ENCODE measurements at places on chromosomes 2 and 18. TPM values are rescaled to one million over a fixed set of nuclear protein-coding genes. Genes with fewer than 3 reads are reported as not detected.

DNA sequence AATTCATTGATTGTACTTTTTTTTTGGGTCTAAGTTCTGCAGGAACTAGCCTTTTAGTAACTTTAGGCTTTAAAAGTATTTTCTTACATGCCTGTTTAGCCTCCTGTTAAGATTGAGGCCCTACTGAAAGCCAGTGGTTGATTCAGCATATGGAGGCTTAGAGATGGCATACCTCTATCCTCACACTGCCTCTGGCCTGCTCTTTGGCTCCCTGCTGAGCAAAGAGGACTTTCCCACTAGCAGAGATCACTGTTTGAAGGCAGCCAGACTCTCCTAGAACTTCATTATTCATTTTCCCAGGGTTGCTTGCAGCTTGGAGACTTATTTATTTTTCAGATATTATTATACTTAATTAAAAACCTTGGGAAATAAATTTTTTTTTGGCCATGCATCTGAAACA, 405.6 kb upstream of the MEX3C start:
- no peak for DNase-seq

DNA sequence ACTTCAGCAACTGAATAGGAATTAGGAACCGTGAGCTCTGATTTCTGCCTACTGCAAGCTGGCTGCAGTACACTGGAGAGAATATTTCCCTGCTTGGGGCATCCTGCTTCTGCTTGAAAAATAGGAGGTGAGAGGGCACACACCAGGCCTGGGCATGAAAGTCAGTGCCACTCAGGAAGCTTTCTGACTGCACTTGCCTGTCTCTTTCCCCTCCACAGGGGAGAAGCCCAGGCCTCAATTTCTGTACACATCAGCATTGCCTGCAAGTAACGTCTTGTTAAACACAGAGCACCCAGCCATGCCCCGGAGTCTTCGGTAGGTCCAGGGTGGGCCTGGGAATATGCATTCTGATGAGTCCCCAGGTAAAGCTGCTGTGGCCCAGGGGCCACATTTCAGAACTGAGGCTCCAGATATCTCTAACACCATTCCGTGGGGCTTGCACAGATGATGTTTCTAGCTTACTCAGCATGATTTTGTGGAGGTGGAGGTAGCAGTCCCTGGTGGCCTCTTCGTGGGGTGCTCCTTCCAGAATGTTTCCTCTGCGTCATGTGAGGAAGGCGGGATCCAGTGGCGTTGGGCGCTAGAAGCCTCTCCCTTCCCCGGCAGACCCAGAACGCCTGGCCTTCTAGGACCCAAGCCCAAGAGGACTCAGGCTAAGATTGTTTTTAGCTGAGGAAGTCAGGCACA, 114.1 kb downstream of the ZBTB7C start:
- DNase-seq: no peak

The CFC1 gene
- total RNA-seq: not detected

DNA sequence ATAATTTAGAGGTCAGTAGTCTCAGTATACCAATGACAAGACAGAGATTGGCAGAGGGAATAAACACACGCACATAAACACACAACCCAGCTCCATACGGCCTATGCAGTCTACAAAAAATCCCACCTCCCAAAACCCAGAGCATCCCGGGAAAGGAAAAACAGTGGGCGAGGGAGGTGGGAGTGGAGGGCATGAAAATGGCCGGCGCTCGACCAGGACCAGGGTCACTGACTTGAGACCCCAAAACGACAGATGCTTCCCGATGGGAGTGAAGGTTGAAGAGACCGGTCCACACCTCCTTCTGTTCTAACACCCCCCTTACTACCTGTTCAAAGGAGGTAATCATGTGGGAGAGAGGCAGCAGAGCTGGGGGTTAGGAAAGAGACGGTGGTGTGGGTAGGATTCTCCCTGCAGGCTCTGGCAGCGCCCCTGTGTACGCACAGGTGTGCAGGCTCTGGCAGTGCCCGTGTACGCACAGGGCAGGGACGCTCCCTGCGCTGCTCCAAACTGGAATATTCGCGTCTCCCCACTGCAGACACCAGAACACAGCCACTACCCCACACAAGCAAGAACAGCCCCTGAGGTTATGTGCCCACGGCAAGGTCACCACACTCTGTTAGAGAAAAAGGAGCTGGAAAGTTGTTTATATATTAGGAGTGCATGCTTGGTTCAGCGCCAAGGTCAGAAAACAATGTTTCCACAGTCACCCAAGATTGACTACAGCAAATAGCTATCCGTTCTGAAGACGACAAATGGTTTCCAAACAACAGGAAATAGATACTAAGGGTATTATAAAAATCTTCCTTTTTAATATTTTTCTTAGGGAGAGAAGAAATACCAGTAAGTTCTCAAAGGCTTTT, 67.9 kb downstream of the EIPR1 start:
- DNase-seq: peak; percentile 27

The SLC5A7 gene
- not detected for total RNA-seq

The TNFAIP6 gene
- not detected for total RNA-seq

The ABCG8 gene
- not detected for total RNA-seq

- DNase-seq: no peak
These were observed 222.9 kb downstream of the KLHL29 start for GRCh38 chr2:23607925-23608324.

- DNase-seq: no peak
These were observed 93.4 kb downstream of the PPP1R1C start for GRCh38 chr2:182078988-182079602.

DNA sequence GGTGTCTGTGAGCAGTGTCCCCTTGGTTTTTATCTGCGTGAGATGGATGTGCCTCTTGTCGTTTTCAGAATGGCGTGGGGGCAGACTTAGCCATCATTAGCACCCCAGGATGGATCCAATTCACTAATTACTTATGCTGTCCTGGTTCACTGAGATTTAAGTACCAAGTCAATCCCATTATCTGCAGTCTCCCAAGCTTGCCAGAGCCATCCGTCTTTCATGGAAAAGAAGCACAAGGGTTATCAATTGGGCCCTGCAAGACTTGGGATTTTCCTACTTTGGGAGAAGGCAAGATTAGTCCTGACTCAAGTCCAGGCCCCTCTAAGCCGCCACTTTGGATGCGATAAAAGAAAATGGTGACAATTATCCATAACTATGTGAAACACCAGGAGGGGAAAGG, 404.0 kb downstream of the TMEM182 start:
- DNase-seq: no peak

GRCh38 chr2:100560216-100560830, 2.5 kb upstream of the PDCL3 start:
- DNase-seq: no peak

DNA sequence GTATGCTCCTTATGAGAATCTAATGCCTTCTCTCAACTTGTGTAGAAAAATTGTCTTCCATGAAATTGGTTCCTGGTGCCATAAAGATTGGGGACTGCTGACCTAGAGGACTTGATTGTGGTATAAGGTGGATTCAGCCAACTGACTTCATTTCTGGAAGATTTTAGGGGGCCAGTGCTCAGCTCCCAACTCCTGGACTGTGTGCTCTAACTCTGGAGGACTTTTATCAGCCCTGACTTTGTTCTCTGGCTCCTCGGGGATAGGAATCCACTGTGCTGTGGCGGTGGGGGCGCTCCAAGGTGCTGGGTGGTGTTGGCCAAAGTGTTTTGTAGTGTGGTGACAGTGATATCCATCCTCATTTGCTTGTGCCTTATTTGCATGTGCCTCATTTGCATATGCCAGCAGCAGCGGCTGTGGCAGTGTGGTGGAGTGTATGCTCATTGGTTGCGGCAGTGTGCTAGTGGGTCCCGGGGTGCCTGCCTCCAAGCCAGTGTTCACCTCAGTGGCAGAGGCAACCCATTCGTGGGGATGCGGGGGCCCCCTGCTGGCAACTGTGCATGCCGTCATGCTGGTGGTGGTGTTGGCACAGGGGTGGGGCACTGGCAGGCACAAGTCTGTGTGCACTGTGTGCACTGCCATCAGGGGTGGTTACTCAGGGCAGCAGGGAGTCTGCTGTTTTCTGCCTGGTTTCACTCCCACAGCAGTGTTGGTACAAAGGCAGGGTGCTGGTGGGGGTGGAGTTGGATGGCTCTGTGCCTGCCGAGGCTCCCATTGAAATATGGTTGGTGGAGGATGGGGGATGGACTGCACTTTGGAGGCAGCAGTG, 19.6 kb downstream of the EHBP1 start:
- DNase-seq: no peak

DNA sequence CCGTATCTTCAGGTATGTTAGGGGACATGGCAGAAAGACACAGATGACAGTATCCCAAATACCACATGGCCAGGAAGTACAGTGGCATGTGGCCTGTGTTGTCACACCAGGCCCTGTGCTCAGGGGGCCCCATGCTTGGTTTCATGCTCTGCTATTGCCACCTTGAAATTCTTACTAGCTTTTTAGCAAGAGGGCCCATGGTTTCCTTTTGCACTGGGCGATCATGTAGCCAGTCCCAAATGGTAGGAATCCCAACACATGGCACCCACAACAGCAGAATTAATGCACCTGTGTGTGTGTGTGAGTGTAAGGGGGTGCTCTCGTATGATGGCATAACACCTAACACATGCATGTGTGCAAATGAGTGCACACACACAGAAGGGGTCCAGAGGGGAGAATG, 39.2 kb downstream of the MYO7B start:
- no peak for DNase-seq

DNA sequence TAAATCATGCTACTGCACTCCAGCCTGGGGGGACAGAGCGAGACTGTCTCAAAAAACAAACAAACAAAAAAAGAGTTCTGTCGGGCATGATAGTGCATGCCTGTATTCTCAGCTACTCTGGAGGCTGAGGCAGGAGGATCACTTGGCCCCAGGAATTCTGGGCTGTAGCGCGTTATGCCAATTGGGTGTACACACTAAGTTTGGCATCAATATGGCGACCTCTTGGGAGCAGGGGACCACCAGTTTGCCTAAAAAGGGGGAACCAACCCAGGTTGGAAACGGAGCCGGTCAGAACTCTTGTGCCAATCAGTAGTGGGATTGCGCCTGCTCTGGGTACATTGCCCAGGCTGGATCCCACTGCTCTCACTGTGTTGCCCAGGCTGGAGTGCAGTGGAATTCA, 49.7 kb downstream of the SDC1 start:
- no peak for DNase-seq

The EPAS1 gene
- 69.8 TPM for total RNA-seq

GRCh38 chr2:134819334-134819733, 19.1 kb upstream of the ACMSD start:
- DNase-seq: peak; percentile 3

- no peak for DNase-seq
These were observed at the start of gene DUSP2 for GRCh38 chr2:96145036-96145847. Gene DUSP2, minus strand, starts transcription at chr2:96145440. Its CDS starts 86 bp downstream, at chr2:96145354.

- no peak for DNase-seq
These were observed 347.6 kb upstream of the SMIM21 start for GRCh38 chr18:75775121-75775520.

The CACNB4 gene
- total RNA-seq: 0.13 TPM

The FOXD4L1 gene
- 0.11 TPM for total RNA-seq

The SLC19A3 gene
- total RNA-seq: 0.07 TPM

The VRK2 gene
- 34.9 TPM for total RNA-seq

DNA sequence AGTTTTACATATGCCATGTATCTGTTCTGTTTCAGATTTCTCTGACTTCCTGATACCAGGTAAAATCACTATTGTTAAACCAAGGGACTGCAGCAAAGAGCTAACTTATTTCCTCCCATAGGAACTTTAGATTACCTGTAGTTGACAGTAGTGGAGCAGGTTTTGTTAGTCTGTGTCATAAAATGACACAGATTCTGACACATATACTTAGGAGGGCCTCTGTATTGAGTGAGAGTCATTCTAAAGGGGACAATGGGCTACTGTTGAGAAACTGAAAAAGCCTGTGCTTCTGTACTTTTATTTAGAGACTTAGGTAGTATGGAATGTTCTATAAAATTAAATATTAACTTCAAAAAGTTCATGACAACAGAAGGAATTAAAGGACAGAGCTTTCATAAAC, 48.2 kb downstream of the KCMF1 start:
- no peak for DNase-seq

- DNase-seq: no peak
These were observed 178.4 kb upstream of the TPO start for GRCh38 chr2:1234731-1235308.

DNA sequence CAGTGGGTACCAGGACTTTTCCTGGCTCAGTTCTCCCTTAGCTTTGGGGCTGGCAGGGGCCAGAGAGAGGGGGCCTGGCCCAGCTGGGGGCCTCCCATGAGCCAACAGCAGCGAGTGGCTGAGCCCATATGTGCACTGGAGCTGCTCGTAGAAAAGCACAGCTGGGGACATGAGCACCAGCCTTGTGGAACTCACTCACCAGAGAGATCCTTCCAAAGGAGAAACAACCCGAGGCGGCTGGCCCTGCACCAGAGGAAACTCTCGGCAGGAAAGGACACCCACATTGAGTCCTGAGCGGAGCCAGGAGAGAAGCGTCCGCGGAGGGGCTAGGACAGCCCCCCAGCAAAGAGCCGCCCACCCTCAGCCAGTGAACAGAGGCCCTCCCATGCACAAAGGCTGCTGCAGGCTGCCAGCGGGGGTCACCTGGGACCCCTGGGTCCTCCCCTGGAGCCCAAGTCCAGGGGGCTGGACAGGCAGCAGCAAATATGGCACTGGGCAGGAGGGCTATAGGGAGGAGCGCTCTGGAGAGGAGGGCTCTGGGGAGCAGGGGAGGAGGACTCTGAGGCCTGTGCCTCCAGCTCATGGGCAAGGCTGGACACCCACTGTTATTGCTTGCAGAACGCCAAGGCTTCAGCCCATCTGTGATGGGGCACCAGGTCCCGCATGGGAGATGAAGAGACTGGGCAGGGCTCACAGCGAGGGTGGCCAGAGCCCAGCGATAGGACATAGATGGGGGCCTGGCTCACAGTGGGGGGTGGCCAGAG, 42.1 kb upstream of the SNED1 start:
- DNase-seq: no peak

GRCh38 chr2:218478544-218478943, 59.6 kb downstream of the VIL1 start:
- no peak for DNase-seq

GRCh38 chr2:70995426-70995729, 705 bp upstream of the TEX261 start:
- no peak for DNase-seq

DNA sequence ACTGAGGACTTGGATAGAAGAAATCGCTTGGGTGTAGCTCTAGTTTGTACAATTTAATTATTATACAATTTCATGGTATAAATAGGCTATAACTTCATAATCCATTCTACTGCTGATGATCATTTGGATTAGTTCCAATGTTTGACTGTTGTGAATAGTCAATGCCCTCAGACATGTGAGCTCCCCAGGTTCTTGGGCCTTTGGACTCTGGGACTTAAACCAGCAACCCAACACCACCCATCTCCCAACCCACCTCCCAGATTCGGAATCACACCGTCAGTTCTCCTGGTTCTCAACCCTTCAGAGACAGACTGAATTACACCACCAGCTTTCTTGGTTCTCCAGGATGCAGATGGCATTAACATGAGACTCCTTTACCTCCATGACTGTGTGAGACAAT, 84.6 kb upstream of the DNMT3A start:
- no peak for DNase-seq

GRCh38 chr2:99139003-99139402, 2.5 kb upstream of the C2orf15 start:
- DNase-seq: no peak
